ENCODE measurements at places on chromosomes 1 and 21.

- DNase-seq: no peak
Observed at GRCh38 chr1:241457421-241457820, 62.1 kb downstream of the FH start.

- peak; percentile 32 for DNase-seq
Observed at GRCh38 chr1:84693005-84693404, 2.7 kb upstream of the SSX2IP start.

GRCh38 chr1:8651236-8651890 is 166.1 kb downstream of the RERE start:
- no peak for DNase-seq

DNA sequence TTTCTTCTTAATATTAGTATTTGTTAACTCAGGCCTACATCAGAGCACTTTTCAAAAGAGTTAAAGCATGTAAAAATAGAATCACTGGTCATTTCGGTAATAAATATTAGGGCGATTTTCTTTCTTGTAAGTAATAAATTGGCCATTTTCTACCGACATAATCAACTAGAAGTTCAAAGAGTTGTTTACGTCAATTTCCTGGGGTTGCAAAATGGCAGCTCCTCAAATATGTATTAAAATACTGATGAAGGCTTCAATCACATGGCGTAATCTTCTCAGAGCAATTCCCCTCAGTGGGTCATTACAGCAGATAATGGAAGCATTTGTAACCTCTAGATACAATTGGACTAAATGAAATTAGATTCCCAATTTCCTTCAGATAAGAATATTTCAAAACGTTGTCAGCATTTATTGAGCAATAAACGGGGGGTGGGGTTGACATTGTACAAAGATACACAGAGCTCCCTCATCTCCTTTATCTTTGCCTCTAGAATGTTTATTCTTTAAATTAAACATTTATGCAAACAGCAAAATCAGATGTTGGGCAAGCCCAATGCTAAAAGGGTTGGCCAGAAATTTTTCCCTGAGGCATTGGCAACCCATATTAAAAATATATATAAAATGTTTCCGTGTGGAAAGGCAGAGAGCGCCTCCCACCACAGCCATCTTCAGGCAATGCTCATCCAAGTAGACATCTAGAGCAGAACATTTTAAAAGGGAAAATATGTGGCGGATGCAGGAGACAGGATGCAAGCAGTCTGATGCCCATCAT is 240.6 kb downstream of the NCAM2 start:
- DNase-seq: no peak

- no peak for DNase-seq
Observed at GRCh38 chr1:119254067-119254720, 113.7 kb upstream of the WARS2 start.

DNA sequence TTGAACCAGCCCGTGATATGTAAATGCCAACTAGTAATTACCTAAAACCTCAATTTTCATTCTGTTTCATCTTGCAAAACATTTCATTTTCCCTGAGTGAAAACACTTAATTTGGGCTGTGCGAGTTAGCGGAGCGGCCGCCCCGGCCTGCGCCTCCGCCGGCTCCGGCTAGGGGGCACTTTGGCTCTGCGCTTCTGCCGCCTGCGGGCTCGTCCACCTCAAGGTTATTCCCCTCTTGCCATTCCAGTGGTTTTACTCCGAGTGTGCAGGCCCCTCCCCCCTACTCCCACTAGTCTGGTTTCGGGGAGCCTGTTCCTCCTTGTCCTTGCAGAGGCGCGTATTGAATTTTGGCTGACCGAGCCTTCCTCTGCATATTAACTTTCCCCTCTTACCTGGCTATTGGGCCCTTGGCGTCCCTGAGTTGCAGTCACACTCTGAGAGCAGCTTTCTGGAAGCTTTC is 55.6 kb downstream of the PEX14 start:
- peak; percentile 46 for DNase-seq

- peak; percentile 65 for DNase-seq
Observed at GRCh38 chr1:235063068-235063765, 65.4 kb downstream of the TOMM20 start.

DNA sequence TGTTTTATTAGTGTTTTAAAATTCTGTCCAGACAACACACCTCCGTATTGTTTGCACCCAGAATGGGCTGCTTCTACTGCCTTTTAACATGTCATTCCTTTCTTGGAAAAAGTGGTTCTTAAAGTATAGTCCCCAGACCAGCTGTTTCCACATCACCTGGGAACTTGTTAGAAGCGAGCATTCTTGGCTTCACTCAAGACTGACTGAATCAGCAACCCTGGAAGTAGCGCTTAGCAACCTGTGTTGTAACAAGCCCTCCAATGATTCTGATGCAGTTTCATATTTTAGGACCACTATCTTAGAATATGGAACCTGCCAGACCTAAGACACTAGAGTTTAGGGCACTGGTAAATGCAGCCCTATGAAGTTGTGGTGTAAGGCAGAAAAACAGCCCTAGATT is 6.0 kb upstream of the PPIE start:
- DNase-seq: no peak

- DNase-seq: peak; percentile 45
Observed at GRCh38 chr21:36297406-36297937, 22.5 kb upstream of the MORC3 start.

DNA sequence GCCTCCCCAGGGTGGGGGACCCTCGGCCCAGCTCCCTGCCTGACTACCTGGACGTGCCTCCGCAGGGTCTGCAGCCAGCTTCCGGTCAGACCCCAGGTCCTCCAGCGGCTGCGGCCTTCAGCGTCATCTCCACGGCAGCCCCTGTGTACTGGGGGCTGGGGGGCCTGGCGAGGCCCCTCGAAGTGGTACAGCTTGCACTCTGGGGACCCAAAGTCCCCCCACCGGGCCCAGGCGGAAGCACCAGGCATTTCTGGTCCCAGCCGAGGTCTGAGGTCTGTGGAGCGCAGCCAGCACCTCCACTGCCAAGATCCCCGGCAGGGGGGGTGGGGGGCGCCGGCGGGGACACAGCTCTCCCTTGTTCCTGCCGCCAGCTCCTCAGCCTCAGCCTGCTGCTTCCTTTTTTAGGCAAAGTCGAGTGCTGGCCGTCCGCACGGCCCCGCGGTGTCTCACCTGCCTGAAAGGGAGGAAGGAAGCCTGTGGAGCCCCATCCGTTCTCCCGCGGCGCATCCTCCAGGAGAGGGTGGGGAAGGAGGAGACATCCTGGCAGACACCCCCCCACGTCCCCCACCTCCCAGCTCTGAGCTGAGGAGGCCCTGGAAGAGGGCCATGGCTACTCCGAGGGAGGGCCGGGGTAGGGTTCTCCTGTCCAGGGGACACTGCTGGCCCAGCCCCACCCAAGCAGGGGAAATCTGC is 1.2 kb upstream of the VWA1 start:
- DNase-seq: no peak

DNA sequence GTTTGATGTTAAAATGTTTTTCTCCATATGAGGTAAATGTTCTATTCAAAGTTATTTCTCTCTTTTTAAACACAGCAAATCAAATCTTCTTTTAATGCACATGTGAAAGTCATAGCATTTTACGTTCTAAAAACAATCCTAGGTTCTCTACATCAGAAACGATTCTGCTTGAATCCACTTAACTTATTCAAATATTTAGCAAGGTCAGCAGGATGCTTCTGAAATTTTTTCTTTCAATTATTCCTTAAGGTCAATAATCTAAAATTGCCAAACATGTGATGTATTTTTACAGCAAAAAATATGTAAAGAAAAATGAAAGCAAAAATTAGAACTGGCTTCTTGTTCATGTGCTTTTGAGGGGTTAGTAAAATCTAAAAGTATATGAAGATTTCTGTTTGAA is 106.7 kb downstream of the TM2D1 start:
- DNase-seq: no peak

- DNase-seq: no peak
Observed at GRCh38 chr1:33821291-33821690, 42.6 kb upstream of the HMGB4 start.

DNA sequence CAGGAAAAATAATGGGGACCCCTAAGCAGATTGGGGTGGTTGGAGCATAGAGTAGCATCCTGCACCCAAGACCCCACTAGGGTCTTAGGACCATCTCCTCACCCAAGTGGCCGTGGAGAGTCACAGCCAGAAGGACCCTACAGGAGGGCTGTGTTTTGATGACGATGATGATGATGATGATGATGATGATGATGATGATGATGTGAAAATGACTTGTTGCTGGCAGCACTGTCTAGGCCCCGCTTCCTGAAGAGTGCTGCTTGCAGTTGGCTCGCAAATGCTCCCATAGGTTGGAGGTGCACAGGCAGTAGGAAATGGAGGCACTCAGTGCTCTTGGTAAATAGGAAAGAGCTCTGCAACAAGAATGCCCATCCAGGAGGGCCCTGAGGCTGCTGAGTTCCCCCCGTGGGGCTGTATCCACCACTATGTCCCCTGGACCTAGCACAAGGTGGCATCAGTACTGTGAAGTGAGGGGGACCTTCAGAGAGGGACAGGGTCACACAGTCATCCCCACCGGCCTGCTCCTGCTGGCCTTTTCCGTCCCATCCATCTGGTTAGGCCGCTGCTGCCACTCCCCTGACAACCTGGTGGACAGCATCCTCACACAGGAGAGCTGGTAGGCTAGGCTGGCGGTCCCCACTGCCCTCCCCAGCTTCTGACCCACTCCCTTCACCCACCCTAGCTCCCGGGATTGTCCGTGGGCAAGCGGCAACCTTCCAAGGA is 139.6 kb downstream of the FOXD2 start:
- DNase-seq: no peak

DNA sequence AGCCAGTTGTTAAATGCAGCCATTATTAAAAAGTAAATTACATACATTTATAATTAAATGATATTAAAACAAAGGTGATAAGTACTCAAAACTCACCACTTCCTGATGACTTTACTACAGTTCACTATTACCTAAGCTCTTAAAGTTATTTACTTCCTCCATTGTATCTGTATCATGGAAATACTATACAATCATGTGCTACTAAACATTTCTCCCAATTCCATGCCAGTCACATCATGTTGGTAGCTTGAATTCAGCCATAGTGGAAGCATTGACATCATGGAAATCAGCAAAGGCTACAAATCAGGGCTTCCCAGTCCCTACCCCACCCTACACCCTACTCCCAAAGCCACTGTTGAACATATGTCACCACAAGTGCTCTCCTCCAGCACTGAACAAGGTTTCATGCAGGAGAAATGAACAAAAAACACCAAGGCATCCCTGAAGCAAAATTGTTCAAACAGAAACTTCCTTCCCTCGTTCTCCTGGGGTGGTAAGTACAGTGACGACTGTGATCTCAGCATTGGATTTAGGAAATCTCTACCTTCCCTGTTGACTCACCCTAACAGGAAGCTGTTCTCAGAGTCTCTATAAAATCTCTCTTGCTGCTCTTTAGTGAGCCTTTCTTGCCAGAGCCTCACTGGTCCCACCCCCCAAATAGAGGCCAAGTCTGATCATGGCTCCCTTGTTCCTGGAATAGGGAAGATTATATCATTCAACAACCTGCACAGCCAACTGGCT is 12.7 kb downstream of the VSIG8 start:
- peak; percentile 75 for DNase-seq

- DNase-seq: no peak
Observed at GRCh38 chr1:245153552-245154428, 995 bp upstream of the KIF26B start.

DNA sequence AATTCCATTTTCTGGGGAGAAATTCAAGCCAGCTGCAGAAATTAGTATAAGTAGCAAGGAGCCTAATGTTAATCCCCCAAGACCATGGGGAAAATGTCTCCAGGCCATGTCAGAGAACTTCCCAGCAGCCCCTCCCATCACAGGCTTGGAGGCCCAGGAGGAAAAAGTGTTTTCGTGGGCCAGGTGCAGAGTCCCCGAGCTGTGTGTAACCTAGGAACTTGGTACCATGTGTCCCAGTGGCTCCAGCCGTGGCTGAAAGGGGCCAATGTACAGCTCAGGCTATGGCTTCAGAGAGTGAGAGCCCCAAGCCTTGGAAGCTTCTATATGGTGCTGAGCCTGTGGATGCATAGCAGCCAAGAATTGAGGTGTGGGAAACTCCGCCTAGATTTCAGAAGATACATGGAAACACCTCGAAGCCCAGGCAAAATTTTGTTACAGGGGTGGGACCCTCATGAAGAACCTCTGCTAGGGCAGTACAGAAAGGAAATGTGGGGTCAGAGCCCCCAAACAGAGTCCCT is 286.3 kb downstream of the MATN1 start:
- DNase-seq: no peak

DNA sequence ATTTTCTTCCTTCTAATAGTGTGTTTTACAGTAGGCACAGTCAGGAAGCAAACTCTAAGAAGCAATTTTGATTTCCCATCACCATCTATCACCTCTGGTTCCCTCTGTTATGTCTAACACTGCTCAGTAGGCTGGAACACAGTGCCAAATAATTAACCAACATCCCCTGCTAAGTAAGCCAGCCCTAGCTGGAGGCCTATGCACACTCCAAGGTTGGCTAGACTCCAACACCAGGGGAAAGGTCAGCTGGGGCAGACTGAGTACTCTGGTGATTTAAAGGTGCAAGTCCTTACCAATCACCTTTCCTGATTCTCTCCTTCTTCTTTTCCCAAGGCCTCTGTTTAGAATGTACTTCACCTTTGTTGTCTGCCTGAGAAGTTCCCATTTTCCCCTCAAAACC is 46.5 kb upstream of the BEND5 start:
- no peak for DNase-seq

GRCh38 chr1:111600886-111601386 is 18.7 kb upstream of the RAP1A start:
- no peak for DNase-seq

- DNase-seq: no peak
Observed at GRCh38 chr1:20551945-20552727, at the start of gene FAM43B. Gene FAM43B (plus strand): TSS chr1:20552573. CDS start chr1:20552974, 401 bp downstream.

GRCh38 chr1:1559066-1559465 is 15.6 kb downstream of the SSU72 start:
- no peak for DNase-seq

- peak; percentile 12 for DNase-seq
Observed at GRCh38 chr1:218516526-218516925, 171.4 kb downstream of the TGFB2 start.

GRCh38 chr1:41418857-41419583 is 57.8 kb downstream of the FOXO6 start:
- no peak for DNase-seq

DNA sequence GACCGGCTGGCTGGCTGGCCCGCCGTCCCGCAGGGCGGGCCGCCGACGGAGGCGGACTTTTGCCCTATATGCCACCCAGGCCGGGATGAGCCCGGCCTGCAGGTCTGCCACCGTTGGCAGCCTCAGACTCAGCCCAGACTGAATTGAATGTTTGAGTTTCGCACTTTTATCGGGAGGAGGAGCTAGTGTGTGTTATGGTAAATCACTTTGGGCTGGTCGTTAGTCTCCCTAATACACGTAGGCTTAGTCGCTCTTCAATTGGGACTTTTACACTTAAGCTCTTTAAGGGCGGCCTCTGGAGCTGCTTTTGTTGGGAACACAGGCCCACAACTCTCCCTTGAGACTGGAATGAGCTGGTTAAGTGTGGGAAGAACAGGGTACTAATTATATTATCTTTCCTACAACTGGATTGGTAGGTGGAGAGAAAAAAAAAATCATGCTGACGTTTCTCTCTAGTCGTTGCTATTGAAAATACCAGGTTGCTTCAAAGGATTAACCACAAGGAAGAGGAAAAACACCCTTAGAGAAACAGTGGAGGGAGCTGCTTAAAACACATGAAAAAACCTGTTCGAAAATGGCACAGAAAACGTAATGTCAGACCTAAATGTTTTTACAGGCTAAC is 1.4 kb upstream of the IRF2BP2 start:
- peak; percentile 49 for DNase-seq

- no peak for DNase-seq
Observed at GRCh38 chr1:204013052-204013451, 59.9 kb upstream of the SOX13 start.
